ENCODE measurements at places on chromosomes 1 and 21. TPM values are rescaled to one million over a fixed set of nuclear protein-coding genes. Genes with fewer than 3 reads are reported as not detected.

Gene SYT2
- 0.04 TPM for polyA plus RNA-seq

Gene LCE1A
- polyA plus RNA-seq, result not detected

Gene FAM229A
- polyA plus RNA-seq, result 5.9 TPM

Gene CELA2A
- polyA plus RNA-seq, result not detected

Gene LCE1B
- not detected for polyA plus RNA-seq

Gene SPRR4
- polyA plus RNA-seq, result not detected

Gene TMIGD3
- polyA plus RNA-seq, result 0.79 TPM

Gene TPTE
- polyA plus RNA-seq, result 0.01 TPM

Gene MACO1
- 16.1 TPM for polyA plus RNA-seq

Gene CFHR5
- polyA plus RNA-seq, result not detected

Gene AGMAT
- polyA plus RNA-seq, result 0.16 TPM

Gene PGLYRP3
- 21.5 TPM for polyA plus RNA-seq

Gene CTSE
- polyA plus RNA-seq, result 0.09 TPM

Gene CAPN9
- 0.06 TPM for polyA plus RNA-seq

Gene C1orf94
- not detected for polyA plus RNA-seq

Gene PRRX1
- polyA plus RNA-seq, result 2.2 TPM

Gene TIE1
- 4.2 TPM for polyA plus RNA-seq

Gene KLHL20
- polyA plus RNA-seq, result 3.8 TPM

Gene CDC42
- polyA plus RNA-seq, result 138 TPM
